Substantia nigra (tissue), 51 donors: ENCODE measurements at places on chromosomes 3 and 15.

- DNase-seq = peak; percentile 15
Measured at GRCh38 chr3:158731938-158732855, at the start of gene RARRES1. RARRES1 (minus strand) TSS chr3:158732457; CDS start chr3:158732415, 42 bp downstream.

GRCh38 chr3:27431116-27431515 is 53.1 kb downstream of the SLC4A7 start:
- DNase-seq = no peak

DNA sequence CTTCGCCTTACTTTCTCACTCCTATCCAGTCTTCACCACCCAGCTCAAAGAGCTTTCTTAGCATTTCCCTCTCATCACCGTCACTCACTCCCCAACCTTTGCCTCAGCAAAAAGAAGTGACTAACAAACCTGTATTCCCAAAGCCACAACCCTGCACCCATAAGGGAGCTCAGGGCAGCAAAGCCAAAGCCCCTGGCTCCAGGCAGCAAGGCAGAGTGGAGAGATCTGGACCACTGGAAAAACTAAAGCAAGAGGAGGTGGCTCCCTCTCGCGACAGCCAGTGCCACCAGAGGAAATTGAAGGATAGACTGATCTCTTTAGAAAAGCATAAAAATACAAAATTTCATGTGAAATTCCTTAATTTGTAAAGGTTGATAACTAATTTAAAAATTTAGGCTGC is 25.1 kb upstream of the CDCP1 start:
- no peak for DNase-seq

GRCh38 chr15:58064980-58065444 is 499 bp downstream of the ALDH1A2 start:
- no peak for DNase-seq

DNA sequence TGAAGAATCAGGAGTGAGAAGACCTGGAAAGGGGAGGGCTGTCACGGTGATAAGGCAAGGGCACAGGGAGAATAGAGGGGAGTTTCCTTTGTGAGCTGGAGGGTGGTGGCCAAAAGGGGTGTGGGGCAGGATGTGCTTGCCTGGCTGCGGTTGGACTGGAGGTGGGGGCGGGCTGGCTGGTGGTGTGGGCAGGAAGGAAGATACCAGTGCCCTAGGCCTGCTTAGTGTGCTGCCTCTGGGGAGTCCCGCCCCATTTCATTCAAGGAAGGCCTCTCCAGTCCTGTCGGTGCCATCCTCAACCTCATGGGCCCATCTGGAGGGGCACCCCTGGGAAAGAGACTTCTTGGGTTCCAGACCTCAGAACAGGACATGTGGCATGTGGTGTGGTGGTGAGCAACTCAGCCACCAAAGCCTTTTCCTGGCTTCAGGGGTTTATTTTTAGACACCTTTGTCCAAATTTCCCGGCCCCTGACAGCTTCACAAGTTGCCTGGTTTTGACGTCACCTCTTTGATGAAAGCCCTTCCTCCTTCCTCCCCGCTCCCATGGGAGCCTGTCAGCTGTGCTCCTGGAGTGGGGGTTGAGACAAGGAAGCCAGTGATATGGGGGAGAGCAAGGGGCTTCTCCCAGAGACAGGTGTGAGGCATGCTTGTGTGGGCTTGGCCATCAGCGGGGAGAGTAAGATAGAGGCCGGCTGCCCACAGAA is 15.6 kb downstream of the TEX264 start:
- DNase-seq = no peak

GRCh38 chr3:52886049-52886730 is 11.2 kb downstream of the STIMATE start:
- DNase-seq = no peak
